HepG2 (cell line): ENCODE measurements at places on chromosomes 16 and 17. TPM values are rescaled to one million over a fixed set of nuclear protein-coding genes. Genes with fewer than 3 reads are reported as not detected.

- peak; percentile 66 for DNase-seq
Observed at GRCh38 chr17:76000016-76000754, 470 bp upstream of the CDK3 start.

DNA sequence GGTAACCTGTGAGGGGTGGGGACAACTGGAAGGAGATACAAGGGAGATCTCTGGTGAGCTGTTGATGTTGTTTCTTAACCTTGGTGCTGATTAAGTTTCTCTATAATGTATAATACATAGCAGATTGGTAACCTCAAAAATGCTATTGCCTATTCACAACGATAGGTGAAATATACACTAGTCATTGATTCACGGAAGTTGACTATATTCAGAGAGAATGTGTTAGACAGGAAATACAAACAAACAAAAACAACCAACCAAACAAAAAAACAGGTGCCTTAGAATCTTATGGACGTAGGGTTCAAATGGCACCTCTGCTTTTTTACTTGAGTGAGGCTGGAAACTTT is 21.5 kb downstream of the HSD17B2 start:
- no peak for DNase-seq

NOTUM gene
- 150 and 181 TPM in 2 replicates for polyA plus RNA-seq

DNA sequence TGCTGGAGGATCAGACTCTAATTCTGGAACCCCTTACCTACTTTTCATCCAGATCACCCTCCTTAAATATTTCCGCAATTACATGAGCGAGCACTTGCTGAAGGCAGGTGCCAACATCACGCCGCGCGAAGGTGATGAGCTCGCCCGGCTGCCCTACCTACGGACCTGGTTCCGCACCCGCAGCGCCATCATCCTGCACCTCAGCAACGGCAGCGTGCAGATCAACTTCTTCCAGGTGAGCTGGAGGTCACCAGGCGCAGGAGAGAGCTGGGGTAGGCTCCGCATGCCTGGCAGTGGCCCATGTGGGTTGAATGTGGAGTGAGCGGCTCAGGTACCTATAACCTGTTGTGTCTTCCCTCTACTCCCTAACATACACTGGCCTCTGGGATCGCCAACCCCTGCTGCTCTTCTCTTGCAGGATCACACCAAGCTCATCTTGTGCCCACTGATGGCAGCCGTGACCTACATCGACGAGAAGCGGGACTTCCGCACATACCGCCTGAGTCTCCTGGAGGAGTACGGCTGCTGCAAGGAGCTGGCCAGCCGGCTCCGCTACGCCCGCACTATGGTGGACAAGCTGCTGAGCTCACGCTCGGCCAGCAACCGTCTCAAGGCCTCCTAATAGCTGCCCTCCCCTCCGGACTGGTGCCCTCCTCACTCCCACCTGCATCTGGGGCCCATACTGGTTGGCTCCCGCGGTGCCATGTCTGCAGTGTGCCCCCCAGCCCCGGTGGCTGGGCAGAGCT is 10.9 kb downstream of the PLK1 start:
- DNase-seq: no peak

- DNase-seq: no peak
Observed at GRCh38 chr17:55794725-55795482, 44.1 kb downstream of the PCTP start.

DNA sequence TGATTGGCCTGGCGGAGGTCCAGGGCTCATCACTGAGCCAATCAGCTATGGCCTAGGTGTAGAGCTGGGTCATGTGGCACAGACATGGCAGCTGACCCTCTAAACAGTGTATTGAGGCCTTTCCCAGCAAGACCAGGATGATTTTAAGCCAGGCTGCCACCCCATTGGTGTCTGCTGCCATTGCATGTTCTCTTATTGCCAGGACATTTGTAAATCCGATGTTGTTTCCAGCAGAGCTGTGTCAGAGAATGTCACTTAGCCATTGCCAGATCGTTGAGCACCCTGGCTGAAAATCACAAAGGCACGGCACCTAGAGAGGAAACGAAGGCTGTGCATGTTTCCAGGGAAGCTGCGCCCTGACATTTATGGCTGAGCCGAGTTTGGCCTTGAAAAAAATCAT is 33.4 kb downstream of the RBFOX1 start:
- no peak for DNase-seq

DNA sequence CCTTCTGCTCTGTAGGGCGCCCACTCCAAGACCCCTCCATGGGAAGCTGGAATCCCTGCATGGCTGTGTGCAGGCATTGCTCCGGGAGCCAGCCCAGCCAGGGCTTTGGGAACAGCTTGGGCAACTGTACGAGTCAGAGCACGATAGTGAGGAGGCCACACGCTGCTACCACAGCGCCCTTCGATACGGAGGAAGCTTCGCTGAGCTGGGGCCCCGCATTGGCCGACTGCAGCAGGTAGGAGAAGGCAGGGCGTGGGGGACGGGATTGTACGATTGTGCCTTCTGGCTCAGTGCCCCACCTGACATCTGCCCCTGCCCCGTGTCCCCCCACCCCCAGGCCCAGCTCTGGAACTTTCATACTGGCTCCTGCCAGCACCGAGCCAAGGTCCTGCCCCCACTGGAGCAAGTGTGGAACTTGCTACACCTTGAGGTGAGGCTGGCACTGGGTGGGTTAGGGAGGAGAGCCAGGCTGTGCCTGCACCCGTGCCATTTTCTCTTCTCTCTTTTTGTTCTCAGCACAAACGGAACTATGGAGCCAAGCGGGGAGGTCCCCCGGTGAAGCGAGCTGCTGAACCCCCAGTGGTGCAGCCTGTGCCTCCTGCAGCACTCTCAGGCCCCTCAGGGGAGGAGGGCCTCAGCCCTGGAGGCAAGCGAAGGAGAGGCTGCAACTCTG is 8.7 kb upstream of the TMEM88 start:
- no peak for DNase-seq

CLEC18A gene
- polyA plus RNA-seq: 0.42 and 0.72 TPM in 2 replicates

ZC3H7A gene
- polyA plus RNA-seq: 28.4 and 36.8 TPM in 2 replicates

DNA sequence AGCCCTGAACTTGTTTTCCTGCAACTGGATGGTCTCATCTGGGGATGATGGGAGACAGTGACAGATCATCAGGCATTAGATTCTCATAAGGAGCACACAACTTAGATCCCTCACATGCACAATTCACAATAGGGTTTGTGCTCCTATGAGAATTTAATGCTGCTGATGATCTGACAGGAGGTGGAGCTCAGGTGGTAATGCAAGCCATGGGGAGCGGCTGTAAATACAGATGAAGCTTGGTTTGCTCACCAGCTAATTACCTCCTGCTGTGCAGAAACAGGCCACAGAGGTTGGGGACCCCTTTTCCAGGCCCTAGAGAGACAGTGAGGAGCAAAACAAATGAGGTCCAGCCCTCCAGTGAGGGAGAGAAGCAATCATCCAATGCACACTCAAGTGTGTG is 168.6 kb downstream of the RGS9 start:
- no peak for DNase-seq

ADAMTS18 gene
- polyA plus RNA-seq: 0.01 TPM in 1 of 2 replicates, not detected in the other

SLC25A11 gene
- 35.0 and 35.4 TPM in 2 replicates for polyA plus RNA-seq

- no peak for DNase-seq
Observed at GRCh38 chr17:9221147-9221921, 200.0 kb downstream of the NTN1 start.

GRCh38 chr17:74949455-74950115 is 13.9 kb downstream of the OTOP3 start:
- DNase-seq: no peak

KRT10 gene
- 23.0 and 27.5 TPM in 2 replicates for polyA plus RNA-seq

DNA sequence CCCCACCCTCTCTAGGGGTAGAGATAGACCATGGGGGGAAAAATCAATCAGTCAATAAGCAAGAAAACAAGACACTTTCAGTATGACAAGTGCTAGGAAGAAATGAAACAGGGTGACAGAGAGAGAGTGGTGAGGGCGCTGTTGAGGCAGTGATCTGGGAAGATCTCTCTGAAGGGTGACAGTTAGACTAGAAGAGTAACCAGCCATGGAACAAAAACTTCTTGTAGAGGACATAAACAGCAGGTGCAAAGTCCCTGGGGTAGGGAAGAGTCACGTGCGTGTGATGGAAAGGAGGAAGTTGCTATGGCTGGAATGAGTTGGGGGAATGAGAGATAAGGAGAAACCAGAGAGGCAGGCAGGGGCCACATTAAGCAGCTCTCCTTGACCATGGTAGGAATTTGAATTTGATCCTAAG is 16.8 kb upstream of the EMP2 start:
- no peak for DNase-seq

ERN2 gene
- 3.5 and 6.3 TPM in 2 replicates for polyA plus RNA-seq

DNA sequence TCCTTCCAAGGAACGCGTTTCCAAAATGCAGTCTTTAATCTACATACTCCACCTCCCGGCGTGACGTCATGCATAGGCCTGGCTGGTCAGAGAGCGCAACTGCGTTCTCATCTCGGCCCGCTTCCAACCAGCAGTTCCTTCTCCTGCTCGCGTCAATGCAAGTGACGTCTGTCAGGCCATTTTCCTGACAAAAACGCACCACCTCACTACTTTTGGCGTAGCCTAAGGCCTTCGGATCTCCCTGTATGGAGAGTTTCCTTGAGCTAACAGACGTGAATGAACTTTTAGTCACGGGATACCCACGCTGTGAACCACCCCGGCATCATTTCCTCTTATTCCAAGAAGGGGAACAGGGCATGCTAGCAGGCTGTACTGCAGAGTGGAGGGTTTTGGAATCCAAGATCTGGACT is 25.0 kb downstream of the TEX14 start:
- no peak for DNase-seq

GRCh38 chr16:30747331-30747730 is 894 bp upstream of the PHKG2 start:
- DNase-seq: no peak

GRN gene
- 143 and 195 TPM in 2 replicates for polyA plus RNA-seq

GRCh38 chr17:80883831-80884735 is 107.6 kb upstream of the CHMP6 start:
- no peak for DNase-seq

DNA sequence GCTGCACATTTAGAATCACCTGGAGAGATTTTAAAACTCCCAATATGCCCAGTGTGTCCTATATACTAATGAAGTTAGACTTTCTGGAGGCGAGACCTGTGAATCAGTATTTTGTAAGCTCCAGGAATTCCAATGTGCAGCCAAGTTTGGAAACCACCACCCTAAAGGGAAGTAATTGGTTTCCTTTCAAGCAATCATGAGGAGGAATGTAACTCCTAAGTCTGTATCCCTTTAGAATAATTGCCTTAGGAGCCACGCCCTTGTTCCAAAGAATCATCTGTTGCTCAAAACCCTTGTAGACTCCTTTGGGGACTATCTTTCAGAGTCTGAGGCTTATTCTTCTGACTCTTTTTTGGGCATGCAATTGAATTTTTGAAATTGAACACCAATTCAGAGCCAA is 84.4 kb downstream of the DNAH9 start:
- DNase-seq: no peak

PPP1R27 gene
- polyA plus RNA-seq: 0.17 and 0.33 TPM in 2 replicates

DNA sequence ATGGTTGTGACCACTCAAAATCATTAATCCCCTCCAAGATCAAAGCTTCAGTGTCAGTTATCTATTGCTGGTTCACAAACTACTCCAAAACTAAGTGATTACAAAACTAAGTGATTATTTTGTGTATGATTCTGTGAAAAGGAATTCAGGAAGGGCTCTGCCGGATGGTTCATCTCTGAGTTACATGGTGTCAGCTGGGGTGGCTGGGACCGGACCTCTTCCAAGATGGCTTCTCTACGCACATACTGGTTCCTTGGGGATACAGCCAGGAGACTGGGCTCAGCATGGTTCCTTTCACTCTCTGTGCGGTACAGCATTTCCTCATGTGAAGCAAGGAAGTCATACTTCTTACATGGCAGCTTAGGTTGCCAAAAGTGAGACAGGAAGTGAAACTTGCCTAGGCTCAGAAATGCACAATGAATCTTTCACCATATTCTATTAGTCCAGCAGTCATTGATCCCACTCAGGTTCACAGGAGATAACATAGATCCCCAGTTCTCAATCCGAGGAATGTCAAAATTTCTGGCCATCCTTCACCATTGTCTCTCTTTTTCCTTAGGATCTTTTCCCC is 97.9 kb upstream of the IRX6 start:
- DNase-seq: no peak

IST1 gene
- 402 and 415 TPM in 2 replicates for polyA plus RNA-seq

GRCh38 chr17:56939869-56940484 is 20.9 kb downstream of the COIL start:
- peak; percentile 72 for DNase-seq

- DNase-seq: no peak
Observed at GRCh38 chr17:66310528-66311148, 8.2 kb downstream of the PRKCA start.

HAGH gene
- polyA plus RNA-seq: 95.4 and 110 TPM in 2 replicates

GRCh38 chr16:49462989-49463371 is 89.4 kb downstream of the C16orf78 start:
- no peak for DNase-seq

GRCh38 chr17:15354256-15354655 is 12.9 kb upstream of the TEKT3 start:
- peak; percentile 47 for DNase-seq

- no peak for DNase-seq
Observed at GRCh38 chr16:70302745-70303144, 3.8 kb downstream of the DDX19B start.

APOBR gene
- polyA plus RNA-seq: 0.03 TPM in 2 replicates

ST6GALNAC1 gene
- polyA plus RNA-seq: not detected in 2 replicates

- DNase-seq: no peak
Observed at GRCh38 chr16:643050-643368, 1.4 kb downstream of the MCRIP2 start.

ABCC6 gene
- polyA plus RNA-seq: 82.4 and 93.6 TPM in 2 replicates

- DNase-seq: no peak
Observed at GRCh38 chr17:62884781-62885180, 76.7 kb upstream of the MARCHF10 start.

DNA sequence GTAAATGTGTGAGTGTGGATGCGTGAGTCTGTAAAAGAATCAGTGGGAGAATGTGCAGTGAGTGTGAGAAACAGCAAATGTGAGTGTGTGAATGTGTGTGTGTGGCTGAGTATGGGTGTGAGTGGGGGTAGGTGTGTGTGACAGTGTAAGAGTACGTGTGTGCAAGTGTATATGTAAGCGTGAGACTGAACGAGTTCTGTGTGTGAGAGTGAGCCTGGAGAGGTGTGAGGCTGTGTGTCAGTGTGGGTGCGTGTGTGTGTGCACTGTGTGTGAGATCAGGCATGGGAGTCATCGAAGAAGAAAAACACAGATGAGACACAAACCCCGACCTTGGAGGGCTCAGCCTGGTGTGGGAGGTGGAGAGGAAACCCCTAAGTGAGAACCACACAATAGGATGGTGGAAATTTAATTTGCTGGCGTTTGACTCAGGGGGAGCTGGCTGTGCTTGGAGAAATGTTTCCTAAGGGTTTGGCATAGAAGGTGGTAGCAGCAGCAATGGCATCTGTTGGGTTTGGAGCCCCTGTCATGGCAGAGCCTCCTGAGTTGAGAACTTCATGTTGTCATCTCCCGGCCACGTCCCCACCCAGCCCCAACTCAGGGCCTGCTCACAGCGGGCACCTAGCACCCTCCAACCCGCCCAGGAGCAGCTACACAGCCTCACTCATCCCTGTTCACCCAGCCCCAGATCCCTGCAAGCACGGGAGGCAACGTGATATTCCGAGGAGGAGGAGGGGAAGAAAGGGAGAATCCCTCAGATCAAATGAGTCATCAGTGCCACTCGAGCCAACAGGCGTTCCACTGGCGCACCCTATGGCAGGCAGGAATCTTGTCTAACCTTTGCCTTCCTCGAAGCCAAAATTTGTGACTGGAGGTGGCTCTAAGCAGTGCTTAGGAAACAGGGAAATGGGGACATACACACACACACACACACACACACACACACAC is 14.3 kb upstream of the NUBP1 start:
- DNase-seq: no peak

- DNase-seq: no peak
Observed at GRCh38 chr17:47696717-47697642, 3.0 kb downstream of the TBKBP1 start.

P2RX5 gene
- 1.0 and 1.7 TPM in 2 replicates for polyA plus RNA-seq

- DNase-seq: no peak
Observed at GRCh38 chr17:79038545-79039135, 14.7 kb downstream of the C1QTNF1 start.

- DNase-seq: no peak
Observed at GRCh38 chr16:3467921-3468320, 24.4 kb downstream of the NAA60 start.
